ENCODE measurements at places on chromosomes 3 and 15. TPM values are rescaled to one million over a fixed set of nuclear protein-coding genes. Genes with fewer than 3 reads are reported as not detected.

- no peak for DNase-seq
These were observed 61.1 kb downstream of the FNDC3B start for GRCh38 chr3:172100482-172100881.

- DNase-seq = no peak
These were observed 576.1 kb downstream of the PDCD6IP start for GRCh38 chr3:34374521-34374920.

Gene TGM4
- total RNA-seq = not detected

DNA sequence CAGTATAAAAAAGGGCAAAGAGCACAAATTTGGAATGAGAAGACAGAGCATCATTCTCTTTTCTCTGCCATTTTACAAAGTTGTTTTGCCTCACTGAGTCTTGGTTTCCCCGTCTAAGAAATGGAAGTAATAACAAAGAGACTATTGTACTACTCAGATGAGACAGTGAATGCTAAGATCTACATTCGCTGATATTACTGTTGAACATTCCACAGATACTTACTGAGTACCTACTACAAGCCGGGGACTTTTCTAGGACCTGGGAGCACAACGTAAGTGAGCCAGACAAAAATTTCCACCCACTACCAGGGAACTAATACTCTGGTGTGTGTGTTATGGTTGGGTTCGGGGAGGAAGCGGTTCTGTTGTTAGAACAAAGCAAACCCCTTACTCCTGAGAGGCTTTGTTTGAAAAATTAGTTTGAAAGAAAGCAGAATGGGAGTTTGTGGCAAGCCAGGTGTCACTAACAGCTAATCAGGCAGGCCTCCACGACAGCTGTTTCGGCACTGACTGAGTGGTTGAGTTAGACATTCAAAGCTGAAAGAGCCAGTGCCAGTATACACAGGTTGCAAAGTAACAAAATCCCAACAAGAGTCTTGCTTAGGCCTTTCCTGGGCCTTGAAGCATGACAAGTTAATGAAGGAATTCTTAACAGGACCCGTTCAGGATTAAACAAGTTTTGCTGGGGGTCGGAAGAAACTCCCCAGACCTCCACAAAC is 458.3 kb downstream of the EDEM1 start:
- DNase-seq = no peak

Gene GXYLT2
- 13.7 TPM for total RNA-seq

DNA sequence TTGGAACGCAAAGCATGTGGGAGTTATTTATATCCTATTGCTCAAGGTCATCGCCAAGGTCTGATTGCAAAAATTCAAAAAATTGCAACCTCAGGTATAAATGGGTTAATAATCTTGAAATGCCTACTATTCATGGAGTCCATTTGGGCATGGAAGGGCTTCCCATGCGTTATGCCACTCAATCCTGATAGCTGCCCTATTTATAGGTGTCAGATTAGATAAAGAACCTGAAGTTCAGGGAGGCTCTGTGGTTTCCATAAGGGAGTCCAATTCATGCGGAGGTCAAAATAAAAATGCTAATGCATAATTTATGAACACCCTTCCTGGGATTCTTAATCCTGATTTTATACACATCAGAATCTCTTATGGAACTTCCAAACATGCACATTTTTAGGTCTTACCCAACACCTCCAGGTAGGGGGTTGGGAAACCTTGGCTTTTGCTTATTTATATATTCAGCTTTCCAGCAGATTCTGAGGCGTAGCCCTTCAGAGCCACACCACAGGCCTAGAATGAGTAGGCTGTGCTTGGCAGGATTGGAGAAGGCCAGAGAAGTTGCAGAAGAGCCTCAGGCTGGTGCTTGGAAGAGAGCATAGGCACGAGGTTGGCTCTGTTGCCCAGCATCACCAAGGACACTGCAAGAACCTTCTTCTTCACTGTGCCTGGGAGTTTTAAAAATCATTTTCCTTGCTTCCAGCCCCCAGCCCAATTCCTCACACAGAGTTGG is 324.4 kb upstream of the CFAP20DC start:
- DNase-seq = no peak

Gene CCPG1
- 91.3 TPM for total RNA-seq

DNA sequence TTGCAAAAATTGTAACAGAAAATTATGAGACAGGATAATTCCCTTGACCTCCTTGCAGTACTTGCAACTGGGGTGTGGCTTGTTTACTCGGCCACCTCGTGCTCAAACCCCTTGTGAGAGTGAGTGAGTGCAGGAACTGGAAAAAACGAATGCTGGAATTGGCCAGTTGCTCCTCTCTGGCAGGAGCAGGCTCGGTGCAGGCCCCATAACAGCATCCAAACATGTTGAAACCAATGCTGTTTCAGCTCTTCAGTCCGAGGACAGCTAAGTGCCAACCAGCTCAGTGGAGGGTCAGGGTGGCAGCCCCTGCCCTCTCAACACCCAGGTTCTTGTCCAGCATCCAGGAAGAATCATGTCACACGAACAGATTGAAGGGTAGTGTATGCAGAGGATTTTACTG is 36.9 kb downstream of the METTL6 start:
- DNase-seq = no peak

- no peak for DNase-seq
These were observed 213.2 kb upstream of the PLSCR5 start for GRCh38 chr3:146818301-146818700.

GRCh38 chr3:45311953-45312801 is 76.2 kb upstream of the LARS2 start:
- no peak for DNase-seq

DNA sequence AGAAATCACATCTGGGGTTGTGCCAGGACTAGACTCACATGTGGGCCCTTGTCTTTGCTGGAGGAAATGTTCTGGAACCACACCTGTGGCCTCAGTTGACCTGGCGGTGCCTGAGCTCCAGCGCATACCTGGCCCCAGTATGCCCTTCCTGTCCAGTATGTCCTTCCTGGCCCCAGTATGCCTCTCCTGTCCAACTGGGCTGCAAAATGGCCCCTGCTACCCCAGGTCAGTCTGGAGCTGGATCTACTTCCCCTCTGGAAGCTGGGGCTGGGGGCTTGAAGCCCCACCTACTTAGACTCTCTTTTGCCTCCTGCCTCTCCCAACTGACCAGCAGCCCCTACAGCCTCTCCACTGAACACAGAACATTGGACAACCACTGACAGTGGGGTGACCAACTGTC is 15.3 kb downstream of the RASGRF1 start:
- peak; percentile 64 for DNase-seq

Gene ADAMTS7
- 8.9 TPM for total RNA-seq

DNA sequence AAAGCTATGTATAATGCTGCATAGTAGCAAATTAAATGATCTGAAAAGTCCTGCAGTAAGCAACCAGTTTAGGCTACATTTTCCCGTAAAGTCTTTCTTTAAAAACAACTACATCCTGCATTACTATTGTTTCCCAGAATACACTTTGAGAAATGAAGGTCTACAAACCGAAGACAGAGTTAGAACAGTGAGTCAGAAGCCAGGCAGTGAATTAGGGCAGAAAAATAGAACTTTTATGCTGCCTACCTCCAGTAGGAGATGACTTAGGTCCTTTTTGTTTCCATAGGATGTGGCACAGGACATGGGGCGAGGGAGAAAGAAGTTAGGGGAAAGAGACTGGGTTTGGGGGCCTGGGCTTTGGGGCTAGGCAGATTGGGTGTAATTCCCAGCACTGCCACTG is 127.3 kb downstream of the PPM1L start:
- DNase-seq = no peak

DNA sequence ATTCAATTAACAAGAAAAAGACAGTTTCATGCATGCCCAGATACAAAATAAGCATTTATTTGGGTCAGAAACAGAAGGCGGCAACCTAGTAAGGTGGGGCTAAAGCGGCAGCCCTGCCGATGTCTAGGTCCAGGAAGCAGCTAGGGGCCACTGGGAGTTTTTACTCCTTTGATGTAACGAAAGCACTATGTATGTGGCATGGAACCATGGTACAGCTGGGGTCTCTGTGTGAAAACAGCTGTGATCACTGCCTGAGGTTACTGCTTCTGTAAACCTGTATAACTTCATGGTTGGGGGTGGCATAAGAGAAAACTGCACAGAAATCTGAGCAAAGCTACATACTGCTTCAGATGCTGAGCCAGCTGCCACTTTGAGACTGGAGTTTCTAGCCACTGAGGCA is 119.5 kb downstream of the ZNF280D start:
- no peak for DNase-seq

Gene SEMA5B
- 1.3 TPM for total RNA-seq

- DNase-seq = no peak
These were observed 80.4 kb upstream of the MEF2A start for GRCh38 chr15:99485153-99485961.

- DNase-seq = no peak
These were observed 20.9 kb downstream of the PGBD4 start for GRCh38 chr15:34122771-34123183.

Gene SPESP1
- total RNA-seq = 2.2 TPM

Gene EDEM1
- 25.0 TPM for total RNA-seq

DNA sequence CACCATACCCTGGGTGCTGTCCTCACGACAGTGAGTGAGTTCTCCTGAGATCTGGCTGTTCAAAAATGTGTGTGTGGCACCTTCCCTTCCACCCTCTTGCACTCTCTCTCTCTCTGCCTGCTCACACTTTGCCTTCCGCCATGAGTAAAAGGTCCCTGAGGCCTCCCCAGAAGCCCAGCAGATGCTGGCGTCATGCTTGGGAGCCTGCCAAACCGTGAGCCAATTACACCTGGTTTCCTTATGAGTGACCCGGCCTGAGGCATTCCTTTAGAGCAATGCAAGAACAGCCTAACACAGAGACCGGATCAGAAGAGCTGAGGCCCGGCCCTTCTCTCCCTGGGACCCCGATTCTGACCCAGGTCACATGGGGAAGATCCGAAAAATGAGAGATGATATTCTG is 15.4 kb downstream of the TMEM44 start:
- DNase-seq = no peak

- DNase-seq = no peak
These were observed 20.9 kb downstream of the PLCL2 start for GRCh38 chr3:16905704-16906103.

Gene ARGFX
- not detected for total RNA-seq

- peak; percentile 10 for DNase-seq
These were observed 17.9 kb upstream of the RTP2 start for GRCh38 chr3:187720337-187720670.

- peak; percentile 95 for DNase-seq
These were observed 2.8 kb downstream of the GPD1L start for GRCh38 chr3:32109256-32109655.

GRCh38 chr3:148698190-148698810 is 597 bp downstream of the AGTR1 start:
- DNase-seq = no peak

Gene GUCA1C
- not detected for total RNA-seq

DNA sequence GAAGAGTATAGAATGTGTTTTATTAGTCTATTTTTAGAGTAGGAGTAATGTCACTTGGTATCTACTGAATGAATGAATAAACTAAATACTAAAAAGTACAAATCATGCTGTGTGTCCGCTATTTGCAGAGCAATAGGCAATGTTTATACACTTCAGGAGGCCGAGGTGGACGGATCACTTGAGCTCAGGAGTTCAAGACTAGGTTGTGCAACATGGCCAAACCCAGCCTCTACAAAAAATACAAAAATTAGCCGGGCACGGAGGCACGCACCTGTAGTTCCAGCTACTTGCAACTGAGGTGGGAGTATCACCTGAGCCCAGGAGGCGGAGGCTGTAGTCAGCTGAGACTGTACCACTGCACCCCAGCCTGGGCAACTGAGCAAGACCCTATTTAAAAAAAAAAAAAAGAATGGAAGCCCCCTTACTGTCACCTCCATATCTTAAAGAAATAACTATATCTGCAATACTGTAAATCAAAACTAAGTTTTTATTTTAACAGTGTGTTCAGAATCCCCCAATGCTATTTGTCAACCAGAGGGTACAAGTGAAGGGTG is 98.4 kb downstream of the DHX30 start:
- DNase-seq = no peak

DNA sequence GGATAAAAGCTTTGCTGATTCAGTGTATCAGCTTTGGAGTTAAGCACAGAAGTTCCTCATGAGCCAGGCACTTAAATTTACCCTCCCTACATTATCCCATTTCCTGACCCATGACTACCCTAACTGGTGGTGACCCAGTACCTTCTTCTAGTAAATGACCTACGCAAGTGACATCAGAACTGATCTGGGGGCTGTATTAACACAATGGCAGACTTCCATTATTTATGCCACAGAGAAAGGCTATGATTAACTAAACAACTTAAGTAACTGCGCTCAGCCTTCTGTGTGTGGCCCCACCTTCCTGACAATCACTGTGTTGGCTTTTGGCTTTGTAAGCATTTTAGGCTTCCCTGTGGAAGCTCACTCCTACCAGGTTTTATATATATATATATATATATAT is 1.9 kb downstream of the MB21D2 start:
- no peak for DNase-seq

DNA sequence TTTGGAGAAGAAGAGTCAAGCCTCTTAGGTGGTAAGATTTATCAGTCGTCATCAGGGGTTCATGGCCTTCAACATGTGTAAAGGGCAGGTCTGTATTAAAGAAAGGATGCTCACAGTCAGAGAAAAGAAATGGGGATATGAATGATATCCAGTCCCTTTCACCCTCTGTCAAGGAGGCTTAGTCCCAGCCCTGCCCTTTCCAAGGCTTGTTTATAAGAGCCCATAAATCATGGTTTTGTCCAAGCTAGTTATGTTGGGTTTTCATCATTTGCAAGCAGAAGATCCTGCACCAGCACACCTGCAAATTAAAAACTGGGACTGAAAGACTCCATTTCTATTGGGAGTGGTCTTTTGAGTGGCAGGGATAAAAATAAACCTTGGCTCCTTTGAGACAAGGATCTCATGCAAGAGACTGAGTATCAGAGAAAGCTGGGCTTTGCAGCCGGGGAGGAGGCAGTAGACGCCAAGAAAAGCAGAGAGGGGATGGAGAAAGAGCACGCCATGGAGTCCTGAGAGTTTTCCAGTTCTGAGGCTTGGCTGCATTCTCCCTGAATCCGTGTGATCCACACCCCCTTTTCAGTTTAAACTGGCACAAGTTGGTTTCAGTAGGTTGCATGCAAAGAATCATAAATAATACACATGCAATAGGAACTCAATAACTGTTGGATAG is 12.6 kb upstream of the PDIA5 start:
- no peak for DNase-seq

GRCh38 chr15:23687143-23687470 is at the start of gene NDN:
Gene NDN, minus strand, starts transcription at chr15:23687305. Its CDS starts 88 bp downstream, at chr15:23687217.
- DNase-seq = peak; percentile 87

- DNase-seq = no peak
These were observed 64.2 kb downstream of the FAM43A start for GRCh38 chr3:194749631-194750490.

- DNase-seq = no peak
These were observed 92.5 kb downstream of the LIPC start for GRCh38 chr15:58524247-58524646.

DNA sequence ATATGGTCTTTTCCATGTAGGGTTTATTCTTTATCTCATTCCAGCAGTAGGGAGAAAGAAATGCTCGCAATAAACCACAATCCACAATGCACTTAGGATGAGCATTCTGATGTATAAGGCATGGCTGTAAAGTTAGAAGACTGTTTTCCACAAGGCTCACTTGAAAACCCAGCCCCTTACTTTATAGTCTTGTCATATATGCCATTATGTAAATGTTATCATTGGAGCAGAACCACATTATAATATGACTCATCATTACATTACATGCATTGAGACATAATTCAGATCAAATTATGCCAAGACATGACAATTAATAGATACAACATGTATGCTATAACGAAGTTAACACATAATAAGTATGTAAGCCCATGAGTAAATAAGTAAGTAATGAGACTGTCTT is 348.1 kb downstream of the LSAMP start:
- DNase-seq = no peak

- DNase-seq = no peak
These were observed 207.2 kb downstream of the RYR3 start for GRCh38 chr15:33517944-33518343.

- no peak for DNase-seq
These were observed 337.7 kb upstream of the AGTR1 start for GRCh38 chr3:148360051-148360450.
